ENCODE measurements at places on chromosomes 7 and 10.

- DNase-seq = no peak
Observed at GRCh38 chr7:158645842-158646241, 58.2 kb upstream of the PTPRN2 start.

DNA sequence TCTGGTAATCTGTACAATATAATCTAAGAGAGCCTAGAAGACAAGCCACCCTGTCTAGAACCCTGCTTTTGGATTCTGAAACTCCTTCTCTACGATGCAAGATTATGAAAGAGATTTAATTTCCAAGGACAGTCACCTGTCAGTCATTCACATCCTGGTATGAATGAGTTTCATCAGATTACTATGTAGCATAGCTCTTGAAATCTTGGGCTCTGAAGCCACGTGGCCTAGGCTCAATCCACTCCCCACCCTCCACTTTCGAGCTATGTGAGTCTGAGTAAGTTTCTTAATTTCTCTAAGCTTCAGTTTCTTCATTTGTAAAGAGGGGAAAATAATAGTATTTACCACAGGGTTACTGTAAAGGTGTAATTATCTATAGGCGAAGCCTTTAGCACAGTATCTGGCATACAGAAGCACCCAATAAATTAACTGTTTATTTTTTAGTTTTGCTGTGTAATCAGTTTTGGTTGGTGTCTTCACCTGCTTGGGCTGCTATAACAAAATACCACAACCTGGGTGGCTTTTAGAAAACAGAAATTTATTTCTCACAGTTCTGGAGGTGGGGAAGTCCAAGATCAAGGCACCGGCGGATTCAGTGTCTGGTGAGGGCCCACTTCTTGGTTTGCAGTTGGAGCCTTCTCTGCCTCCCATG, 71.3 kb downstream of the MYOF start:
- no peak for DNase-seq

GRCh38 chr7:96359876-96360275, 38.0 kb upstream of the SLC25A13 start:
- DNase-seq = no peak

GRCh38 chr7:152902054-152902453, 142.5 kb downstream of the ACTR3B start:
- DNase-seq = no peak

GRCh38 chr10:88437411-88437810, 145.7 kb downstream of the RNLS start:
- DNase-seq = no peak

- peak; percentile 86 for DNase-seq
Observed at GRCh38 chr10:77163670-77164348, 473.8 kb downstream of the KCNMA1 start.

GRCh38 chr10:88246675-88247074, 336.4 kb downstream of the RNLS start:
- no peak for DNase-seq

- no peak for DNase-seq
Observed at GRCh38 chr7:132828502-132828901, 252.2 kb upstream of the PLXNA4 start.

DNA sequence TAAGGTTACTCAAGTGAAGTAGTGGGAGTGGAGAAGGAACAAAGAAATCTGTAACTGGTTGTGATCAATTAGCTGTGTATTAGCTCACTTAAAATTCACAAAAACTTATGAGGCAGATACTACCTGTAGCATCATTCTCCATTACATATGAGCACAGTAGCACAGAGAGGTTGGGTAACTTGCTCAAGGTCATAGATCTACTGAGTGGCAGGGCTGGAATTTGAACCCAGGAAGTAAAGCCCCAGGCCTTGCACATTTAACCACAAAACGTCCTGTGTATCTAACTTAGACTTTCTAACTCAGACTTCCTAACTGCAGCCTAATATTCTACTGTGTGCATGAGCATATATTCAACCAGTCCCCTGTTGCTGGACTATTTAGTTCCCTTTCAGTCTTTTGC, 5.6 kb upstream of the SLF2 start:
- DNase-seq = no peak

- no peak for DNase-seq
Observed at GRCh38 chr10:58555170-58555929, 42.7 kb downstream of the BICC1 start.

- DNase-seq = no peak
Observed at GRCh38 chr10:100761191-100761590, 15.8 kb downstream of the PAX2 start.

DNA sequence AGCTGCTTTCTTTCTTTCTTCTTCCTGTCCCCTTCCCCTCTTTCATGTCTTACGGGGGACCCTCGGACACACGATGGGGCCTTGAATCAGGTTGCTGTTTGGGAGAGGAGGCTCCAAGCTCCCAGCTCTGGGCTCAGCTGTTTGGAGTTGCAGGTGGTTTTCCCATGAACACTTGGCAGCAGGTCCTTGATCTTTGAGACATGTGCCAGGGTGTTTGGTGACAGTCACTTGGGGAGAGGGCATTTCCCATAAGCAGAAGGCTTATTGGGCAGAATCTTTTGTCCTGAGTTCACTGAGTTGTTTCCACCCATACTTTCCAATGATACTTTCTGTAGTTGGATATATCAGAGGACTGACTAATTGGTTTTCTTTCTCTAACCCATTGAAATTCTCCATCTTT, 104.7 kb upstream of the SH2B2 start:
- DNase-seq = no peak

DNA sequence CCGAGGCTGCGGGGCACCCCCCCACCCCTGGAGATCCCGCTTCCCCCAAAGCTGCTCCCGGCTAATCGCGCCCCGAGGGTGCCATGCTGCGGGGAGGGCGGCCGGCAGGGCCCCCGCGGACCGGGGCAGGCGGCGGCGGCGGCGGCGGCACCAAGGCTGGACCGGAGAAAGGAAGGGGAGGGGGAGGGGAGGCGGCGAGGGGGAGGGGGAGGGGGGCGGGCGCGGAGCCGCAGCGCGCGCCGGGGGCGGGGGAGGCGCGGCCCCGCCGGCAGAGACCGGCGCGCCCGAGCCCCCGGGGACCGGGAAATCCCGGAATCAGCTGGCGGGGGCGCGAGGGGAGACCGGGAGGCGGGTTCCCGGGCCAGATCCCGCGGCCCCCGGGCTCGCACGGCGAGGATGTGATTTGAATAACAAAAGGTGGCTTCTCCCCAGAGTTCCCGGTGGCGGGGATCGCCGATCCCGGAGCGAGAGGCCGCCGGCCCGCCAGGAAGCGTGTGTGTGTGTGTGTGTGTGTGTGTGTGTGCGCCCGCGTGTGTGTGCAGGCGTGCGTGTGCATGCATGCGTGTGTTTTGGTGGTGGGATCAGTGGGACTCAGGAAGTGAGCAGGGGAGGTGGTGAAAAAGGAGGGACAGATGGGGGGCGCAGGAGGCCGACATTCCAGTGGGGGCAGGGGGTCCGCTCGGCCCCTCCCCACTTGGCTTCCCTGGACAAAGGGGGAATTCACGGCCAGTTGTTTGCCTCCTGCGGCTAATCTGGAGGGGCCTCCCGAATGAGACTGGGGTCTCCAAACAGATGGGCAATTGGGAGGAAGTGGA, 99.5 kb downstream of the HIP1 start:
- DNase-seq = no peak

- DNase-seq = no peak
Observed at GRCh38 chr7:48443051-48443450, 271.8 kb downstream of the ABCA13 start.

DNA sequence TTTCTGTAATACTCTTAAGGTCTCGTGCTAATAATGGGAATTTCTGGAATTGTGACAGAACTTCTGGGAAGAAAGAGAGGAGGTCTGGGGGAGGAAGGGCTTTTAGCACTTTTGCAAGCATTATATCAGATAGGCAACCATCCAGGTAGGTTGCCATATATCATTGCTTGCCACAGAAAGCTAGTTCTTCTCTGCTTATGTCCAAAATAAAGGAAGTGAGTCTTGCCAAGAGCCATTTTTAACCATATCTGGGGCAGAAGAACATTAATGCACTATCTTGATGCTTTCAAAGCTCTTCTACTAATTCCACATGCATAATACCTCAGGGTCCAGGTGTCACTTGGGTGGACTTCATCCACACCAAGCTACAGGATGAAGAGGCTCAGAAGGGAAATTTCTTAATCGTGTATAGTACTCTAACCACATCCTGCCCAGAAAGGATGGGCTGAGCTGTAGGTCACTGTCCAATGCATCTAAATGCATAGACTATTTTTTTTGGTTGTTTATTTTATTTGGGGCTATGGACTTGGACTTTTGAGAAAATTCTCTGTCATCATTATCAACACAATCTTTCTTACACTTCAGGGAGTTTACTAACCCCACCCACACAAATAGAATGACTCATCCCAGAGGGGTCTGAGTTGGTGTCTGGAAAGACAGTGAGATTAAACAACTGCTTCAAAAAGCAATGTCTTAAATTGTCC, 68.9 kb upstream of the ADO start:
- DNase-seq = no peak

- no peak for DNase-seq
Observed at GRCh38 chr10:127254276-127254675, 57.9 kb upstream of the INSYN2A start.

DNA sequence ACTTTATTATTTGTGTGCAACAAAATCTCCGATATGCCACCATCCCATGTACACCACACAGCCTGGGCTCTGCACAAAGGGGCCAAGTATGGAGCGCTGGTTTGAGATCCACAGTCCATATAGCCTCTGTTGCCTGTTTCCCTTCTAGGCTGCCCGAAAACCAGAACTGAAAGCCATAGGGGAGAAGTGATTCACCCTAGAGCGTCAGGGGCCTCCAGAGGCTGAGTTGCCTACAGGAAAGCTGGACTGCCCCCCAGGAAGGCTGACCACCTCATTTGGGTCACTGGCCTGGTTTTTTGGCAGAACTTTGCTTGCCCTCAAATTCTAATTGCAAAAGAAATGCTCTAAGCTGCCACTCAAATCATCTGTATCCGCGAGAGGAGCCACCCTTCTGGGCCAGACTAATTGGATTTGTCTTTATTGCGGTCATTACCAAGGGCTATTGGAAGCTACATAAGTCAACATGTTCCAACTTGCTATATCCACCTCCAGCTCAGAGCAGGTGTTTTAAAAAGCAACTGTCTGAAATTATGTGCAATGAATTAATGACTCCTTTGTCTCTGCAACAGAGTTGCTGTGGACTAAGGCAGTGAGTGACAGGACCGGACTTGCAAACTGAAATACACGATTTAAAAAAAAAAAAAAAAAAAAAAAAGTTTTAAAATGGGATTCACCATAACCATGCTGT, 28.3 kb upstream of the FRMD4A start:
- no peak for DNase-seq

- no peak for DNase-seq
Observed at GRCh38 chr7:73437621-73438416, 4.2 kb downstream of the FZD9 start.

- no peak for DNase-seq
Observed at GRCh38 chr7:5670183-5670935, 111.1 kb downstream of the RNF216 start.

GRCh38 chr7:47818796-47819606, 129.3 kb downstream of the PKD1L1 start:
- peak; percentile 54 for DNase-seq

GRCh38 chr7:64744680-64745079, 49.5 kb upstream of the ZNF138 start:
- DNase-seq = no peak

GRCh38 chr7:115491744-115492380, 538.7 kb downstream of the TFEC start:
- no peak for DNase-seq

GRCh38 chr10:48608279-48608681, 3.4 kb upstream of the ARHGAP22 start:
- no peak for DNase-seq

DNA sequence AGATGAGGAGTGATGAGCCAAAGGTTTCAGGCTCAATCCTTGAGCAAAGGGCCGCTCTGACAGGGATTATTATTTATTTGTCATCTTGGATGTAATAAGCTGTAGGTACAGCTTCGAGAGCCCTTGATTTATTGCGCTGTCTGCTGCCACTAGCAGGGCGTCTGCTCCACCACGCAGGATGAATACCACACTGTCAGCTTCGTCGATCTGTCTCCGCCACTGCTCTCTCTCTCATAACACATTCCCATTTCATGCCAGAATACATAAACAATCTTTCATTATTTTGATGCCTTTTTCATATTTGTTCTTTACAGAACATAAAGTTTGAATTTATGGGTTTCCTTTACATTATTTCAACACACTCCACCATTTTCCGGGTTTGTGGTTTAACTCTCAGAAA, 276.6 kb downstream of the LRMDA start:
- DNase-seq = no peak

- DNase-seq = peak; percentile 67
Observed at GRCh38 chr10:99945263-99945662, 64.5 kb downstream of the DNMBP start.

DNA sequence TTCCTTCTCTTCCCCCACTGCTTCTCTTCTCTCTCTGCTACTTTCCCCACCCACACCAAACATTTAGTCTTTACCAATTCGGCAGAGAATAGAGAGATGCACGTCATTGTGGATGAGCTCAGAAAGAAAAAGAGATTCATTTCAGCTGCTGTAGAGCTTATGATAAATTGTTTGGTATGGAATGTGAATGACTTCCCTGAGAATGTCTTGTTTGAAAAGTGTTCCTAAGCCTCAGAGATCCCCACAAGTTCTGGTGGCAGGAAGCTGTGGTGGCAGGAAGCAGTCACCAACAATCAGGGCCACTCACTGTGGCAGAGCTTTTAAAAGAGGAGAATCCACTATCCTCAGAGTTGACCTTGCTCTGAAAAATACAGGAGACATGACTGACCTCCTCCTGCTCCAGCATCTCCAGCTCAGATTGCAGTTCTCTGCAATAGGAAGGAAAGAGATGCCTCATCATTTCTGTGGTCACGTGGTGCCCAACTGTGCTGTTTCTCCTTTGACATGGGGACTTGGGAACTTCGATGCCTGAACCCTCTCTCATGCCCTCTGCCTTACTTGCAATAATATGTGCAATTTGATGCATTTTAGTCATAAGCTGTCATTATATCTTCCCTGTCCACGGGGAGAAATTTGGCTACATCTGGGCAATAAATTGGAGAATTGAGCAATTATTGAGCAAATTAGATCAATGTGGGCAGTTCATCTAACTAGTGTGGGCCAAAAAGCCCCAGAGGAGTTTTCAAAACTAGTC, 76.5 kb downstream of the BMPER start:
- no peak for DNase-seq

- no peak for DNase-seq
Observed at GRCh38 chr10:64091897-64092296, 570.7 kb downstream of the REEP3 start.

GRCh38 chr7:140479739-140480084, 407 bp upstream of the MKRN1 start:
- DNase-seq = no peak
